ENCODE measurements at places on chromosomes 11 and 22.

DNA sequence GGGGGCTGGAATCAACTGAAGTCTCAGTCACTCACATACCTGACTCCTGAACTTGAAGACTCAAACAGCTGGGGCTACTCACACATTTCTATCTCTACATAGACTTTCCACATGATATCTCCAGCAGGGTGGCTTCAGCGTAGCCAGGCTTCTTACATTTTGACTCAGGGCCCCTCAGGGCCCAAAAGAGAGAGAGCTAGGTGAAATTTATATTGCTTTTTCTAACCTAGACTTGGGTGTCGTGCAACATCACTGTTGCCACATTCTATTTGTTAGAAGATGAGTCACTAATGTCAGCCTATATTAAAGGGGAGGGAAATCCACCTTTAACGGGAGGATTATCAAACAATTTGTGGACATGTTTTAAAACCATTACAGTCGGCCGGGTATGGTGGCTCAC is 71.9 kb upstream of the RRM1 start:
- no peak for DNase-seq

GRCh38 chr11:114618139-114618538 is 22.6 kb upstream of the NXPE4 start:
- DNase-seq = no peak

- peak; percentile 63 for DNase-seq
These were observed at the start of gene NOX4 for GRCh38 chr11:89490981-89491690. TSS of gene NOX4 (minus strand) at chr11:89491375. CDS start at chr11:89491246, 129 bp downstream.

DNA sequence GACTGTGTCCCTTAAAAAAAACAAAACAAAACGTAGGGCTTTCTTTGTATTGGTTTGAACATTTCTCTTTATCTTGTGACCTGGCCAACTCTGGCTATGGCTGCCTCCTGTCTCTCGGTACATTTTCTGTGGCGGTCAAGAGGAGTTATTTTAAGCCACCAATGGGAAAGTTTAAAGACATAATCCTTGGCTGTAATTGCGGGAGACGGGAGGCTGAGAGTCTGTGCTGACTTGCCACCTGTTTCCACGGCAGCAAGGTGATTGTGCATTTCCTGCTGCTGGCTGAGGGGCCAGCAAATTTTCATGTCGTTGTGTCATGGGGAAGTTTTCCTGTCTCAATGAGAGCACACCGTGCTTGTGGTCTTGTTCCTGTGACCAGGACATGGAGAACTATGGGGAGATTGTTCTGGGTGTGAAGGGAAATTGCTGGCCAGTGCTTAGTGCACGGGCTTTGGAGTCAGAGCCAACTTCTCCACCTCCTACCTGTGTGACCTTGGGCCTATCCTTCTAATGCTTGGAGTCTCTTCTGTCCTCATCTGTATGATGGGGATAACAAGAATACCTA is 11.0 kb downstream of the PTPRJ start:
- DNase-seq = peak; percentile 80
